ENCODE measurements at places on chromosomes 16 and 17. TPM values are rescaled to one million over a fixed set of nuclear protein-coding genes. Genes with fewer than 3 reads are reported as not detected.

The TNFRSF13B gene
- total RNA-seq: not detected

The TBC1D3L gene
- not detected for total RNA-seq

The SPPL2C gene
- total RNA-seq: not detected

The MT1A gene
- total RNA-seq: not detected

The HBA1 gene
- total RNA-seq: not detected

DNA sequence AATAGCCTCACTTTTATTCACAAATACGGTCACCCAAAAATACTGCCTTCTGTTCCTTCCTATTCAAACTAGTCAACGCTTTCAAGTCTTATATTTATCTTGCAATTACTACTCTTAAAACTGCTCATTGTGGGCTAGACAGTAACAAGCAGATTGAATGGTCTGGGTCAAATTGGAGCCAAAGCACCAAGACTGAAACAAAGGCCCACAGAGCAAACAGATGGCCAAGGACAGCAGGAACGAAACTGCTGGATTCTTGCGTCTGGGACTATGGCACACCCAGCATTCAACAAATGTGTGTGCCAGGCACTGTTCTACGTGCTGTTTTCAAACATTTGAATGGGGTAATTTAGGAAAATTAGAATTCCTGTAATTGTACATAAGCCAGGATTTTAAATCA, 250.1 kb upstream of the PSMD7 start:
- no peak for DNase-seq

DNA sequence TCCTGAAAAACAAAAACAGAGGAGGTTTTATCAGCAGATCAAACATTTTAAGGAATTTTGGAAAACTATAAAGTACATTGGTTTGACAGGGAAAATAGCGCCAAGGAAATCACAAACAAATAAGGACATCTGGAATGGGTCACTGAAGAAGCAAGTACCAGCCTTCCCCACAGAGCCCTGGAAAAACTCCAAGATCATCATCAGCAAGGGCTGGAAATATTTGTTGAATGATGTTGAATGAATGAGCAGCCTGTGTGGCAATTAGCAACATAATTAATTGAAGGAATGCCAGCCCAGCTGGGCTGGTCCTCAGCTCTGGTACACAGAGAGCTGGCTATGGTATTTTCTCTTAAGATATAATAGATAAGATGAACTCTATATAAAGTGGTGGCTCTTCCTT, 290.4 kb downstream of the HS3ST3A1 start:
- peak; percentile 66 for DNase-seq

- no peak for DNase-seq
Observed at GRCh38 chr16:23362460-23363317, 60.6 kb downstream of the SCNN1B start.

- DNase-seq: no peak
Observed at GRCh38 chr16:80164966-80165550, 375.7 kb upstream of the DYNLRB2 start.

GRCh38 chr16:46649588-46650253, 28.5 kb upstream of the SHCBP1 start:
- peak; percentile 57 for DNase-seq

- DNase-seq: no peak
Observed at GRCh38 chr17:32266389-32267301, 1.0 kb downstream of the RHBDL3 start.

GRCh38 chr17:63798572-63799106, 24.7 kb downstream of the DDX42 start:
- DNase-seq: no peak
